ENCODE measurements at places on chromosomes 2 and 18.

GRCh38 chr2:44769349-44770011 lies 172.0 kb upstream of the SIX3 start:
- DNase-seq = no peak

GRCh38 chr2:20946468-20946867 lies 97.4 kb downstream of the APOB start:
- no peak for DNase-seq

- no peak for DNase-seq
These were observed 200.9 kb downstream of the NYAP2 start for GRCh38 chr2:225600444-225600843.

DNA sequence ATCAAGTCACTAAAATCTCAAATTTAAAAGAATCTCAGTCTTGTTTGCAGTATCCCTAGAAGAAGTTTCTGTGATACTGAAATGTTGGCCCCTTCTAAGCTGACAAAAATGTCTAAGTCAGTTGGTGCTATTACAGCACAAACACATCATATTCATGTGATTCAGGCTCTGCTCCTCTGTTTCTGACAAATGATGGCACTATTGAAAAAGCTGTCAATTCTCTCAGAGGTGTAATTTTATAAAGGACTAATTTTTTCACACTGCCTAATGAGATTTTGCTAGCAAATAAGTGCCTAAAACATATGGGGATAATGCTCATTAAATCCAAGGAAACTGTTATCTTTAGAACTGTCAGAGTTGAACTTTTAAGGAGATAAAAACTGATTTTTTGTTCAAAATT lies 445.9 kb downstream of the DSC3 start:
- DNase-seq = no peak

DNA sequence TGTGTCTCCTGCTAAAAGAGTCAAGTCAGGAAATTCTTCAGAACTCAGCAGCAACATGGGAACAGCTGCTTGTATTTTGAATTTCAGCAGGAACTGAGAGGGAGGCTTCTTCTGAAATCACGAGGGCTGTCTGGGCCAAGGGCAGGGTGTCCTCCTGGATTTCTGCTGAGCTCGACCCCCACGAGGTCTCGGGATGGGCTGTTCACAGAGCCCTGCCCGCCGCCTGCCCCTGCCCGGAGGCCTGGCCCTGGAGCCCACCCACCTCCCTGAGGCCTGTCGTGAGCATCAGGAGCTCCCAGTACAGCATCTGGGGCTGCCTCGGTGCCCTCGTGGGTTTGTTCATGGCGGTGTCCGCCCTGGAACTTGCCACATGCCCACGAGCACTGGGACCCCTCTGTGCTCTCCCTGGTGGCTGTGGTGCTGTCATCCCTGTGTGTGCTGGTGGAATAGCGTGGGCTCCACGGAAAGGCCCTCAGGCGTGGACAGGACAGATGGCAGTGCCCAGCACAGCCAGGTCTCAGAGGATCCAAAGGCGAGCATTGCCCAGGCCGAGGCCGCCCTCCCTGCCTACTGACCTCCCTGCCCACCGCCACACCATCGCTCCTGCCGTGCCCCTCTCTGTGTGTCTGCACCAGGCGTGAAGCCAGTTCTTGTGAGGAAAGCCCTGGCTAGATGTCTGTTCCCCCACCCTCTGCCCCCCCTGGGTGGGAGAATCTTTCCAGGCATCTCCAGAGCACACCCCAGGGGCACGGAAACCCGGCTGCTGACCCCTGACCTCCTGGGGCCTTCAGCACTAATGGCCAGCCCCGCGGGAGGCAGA lies 25.9 kb downstream of the RAMP1 start:
- DNase-seq = no peak

GRCh38 chr2:66432801-66433694 lies 1.9 kb upstream of the MEIS1 start:
- no peak for DNase-seq

DNA sequence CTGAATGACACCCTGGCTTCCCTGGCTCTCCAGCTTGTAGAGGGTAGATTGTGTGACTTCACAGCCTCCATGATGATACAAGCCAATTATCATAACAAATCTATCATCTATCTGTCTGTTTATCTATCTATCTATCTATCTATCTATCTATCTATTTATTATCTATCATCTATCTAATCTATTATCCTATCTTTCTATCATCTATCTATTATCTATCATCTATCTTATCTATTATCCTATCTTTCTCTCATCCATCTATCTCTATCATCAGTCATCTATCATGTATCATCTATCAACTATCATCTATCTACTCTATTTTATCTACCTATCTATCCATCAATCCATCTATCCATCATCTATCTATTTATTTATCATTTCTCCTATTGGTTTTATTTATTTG lies 361.8 kb downstream of the RNF144A start:
- no peak for DNase-seq

DNA sequence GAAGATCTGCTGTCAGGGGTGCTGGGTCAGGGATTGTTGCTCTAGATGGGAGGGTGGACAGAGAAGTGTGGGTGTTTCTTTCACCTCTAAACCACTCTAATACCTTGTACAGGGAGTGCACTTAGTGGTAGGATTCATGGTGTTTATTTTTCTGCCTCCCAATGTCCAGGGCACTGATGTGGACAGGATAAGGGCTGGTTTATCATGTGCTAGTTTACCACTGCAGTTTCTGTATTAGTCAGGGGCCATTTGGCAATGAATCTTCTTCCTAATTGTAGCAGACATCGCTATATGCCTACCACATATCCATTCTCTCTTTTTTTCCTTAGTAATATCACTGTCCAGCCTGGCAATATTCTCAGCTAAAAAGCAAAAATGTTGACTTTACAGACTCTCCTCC lies 50.3 kb upstream of the LRRTM1 start:
- no peak for DNase-seq

DNA sequence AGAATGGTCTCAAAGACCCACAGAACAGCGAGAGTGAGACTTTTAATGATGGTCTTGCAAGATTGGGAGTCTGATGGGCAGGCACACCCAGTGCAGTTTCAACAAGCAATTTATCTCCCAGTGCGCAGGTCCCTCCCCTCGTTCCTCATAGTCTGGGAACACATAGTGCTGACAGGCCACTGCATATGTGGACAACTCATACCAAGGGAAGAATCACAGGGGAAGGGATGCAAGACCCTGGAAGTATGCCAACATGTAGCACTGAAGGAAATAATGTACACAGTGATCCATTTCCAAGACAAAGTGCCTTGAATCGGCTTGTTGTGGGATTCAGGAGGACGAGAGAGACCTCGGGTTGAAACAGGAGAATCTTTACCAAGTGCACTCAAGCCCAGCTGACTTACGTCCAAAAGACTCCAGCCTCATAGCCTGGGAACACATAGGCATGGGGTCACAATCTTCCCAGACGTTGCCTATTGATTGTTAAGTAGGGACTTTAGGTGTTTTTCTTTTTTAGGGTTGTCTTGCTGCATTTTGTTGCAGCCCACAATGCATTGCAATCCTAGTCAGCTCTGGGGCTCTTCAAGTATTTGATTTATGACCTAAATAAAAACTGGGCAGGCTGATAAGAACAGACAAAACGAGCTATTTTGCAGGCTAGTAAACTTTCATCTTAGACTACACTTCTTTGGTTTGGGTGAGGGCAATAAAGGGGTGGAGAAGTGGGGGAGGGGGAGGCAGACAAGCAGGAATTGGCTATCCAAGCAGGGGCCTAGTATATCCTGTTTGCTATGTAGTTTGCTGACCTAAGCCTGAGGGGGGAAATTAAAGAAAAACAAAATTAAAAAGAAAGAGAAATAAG lies 24.7 kb upstream of the SERPINB5 start:
- DNase-seq = no peak

DNA sequence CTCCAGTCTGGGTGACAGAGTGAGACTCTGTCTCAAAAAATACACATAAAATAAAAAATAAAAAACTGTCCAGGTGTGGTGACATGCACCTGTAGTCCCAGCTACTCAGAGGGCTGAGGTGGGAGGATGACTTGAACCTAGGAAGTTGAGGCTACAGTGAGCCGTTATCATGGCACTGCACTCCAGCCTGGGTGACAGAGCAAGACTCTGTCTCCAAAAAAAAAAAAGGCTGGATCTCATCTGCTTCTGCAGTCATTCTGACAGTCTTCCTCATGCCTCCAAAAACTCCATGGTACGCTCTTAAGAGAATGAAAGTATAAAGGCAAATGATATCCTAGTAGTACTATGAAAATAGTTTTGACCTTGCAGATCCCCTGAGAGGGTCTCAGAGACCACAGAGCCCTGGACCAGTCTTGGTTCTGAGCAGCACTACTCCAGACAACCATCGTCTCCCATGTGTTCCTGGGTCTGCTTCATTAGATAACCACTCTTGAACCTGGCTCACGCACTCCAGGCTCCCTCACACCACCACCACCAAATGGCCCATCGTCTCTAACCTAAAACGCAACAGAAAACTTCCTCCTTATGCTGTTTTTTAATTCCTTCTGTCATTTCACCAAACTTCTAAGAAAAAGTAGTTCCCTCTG lies 26.0 kb downstream of the SPIRE1 start:
- no peak for DNase-seq

DNA sequence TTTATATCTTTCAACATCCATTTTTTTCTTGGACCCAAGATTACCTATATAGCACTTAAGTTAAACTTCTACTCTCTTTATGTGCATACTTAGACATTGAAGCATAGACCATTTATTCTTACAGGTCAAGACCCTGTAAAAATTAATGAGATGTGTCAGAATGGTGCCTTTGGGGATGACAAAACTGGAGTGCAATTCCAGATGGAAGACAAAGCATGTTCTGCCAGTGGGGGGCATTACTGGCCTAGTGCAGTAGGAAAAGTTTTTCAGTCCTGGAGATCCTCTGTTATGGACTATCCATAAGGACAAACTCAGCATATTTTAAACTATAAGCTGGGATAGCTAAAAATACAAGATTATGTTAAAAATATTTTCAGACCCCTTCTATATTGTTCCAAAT lies 57.8 kb upstream of the MMADHC start:
- no peak for DNase-seq

GRCh38 chr2:181235683-181236459 lies 221.3 kb upstream of the ITGA4 start:
- DNase-seq = no peak

- no peak for DNase-seq
These were observed 34.9 kb downstream of the PLCL1 start for GRCh38 chr2:197839327-197839726.

DNA sequence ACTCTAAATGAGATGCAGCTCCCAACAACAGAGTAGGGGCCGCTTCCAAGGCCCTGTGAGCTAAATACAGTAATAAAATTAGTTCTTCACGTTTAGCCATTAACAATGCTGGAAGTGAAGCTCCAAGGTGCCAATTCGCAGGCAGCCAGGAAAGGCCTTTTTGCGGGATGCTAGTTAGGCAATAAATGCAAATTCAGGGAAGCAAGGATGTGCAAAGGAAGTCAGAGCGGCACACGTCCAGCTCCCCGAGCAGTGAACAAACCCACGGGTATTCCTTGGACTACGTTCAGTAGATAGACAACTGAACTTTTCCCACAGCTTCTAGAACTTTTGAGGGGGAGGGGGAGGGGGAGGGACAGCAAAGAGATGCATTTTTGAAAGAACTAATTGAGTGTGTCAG lies 6.9 kb downstream of the ZNF516 start:
- no peak for DNase-seq

- no peak for DNase-seq
These were observed 50.2 kb downstream of the ATIC start for GRCh38 chr2:215361876-215362561.

DNA sequence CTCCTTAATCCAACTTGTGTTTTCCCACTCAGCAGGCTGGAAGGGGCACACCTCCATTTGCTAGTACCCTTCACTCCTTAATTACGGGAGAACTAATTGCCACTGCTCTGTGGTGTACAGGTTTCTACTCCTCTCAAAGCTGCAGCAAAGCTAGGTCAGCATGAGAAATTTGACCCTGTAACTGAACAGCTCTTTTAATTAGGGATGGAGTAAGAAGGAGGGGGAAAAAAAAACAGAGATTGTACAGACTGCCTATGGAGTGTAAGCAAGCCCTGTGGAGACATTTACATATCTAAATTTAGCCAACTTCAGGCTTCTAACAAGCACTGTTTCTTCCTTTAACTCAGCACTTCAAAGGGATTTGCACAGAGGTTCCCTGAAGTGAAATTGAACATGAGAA lies 629.7 kb upstream of the SETBP1 start:
- DNase-seq = no peak

- DNase-seq = no peak
These were observed 50.4 kb downstream of the AP1S3 start for GRCh38 chr2:223786943-223787342.

DNA sequence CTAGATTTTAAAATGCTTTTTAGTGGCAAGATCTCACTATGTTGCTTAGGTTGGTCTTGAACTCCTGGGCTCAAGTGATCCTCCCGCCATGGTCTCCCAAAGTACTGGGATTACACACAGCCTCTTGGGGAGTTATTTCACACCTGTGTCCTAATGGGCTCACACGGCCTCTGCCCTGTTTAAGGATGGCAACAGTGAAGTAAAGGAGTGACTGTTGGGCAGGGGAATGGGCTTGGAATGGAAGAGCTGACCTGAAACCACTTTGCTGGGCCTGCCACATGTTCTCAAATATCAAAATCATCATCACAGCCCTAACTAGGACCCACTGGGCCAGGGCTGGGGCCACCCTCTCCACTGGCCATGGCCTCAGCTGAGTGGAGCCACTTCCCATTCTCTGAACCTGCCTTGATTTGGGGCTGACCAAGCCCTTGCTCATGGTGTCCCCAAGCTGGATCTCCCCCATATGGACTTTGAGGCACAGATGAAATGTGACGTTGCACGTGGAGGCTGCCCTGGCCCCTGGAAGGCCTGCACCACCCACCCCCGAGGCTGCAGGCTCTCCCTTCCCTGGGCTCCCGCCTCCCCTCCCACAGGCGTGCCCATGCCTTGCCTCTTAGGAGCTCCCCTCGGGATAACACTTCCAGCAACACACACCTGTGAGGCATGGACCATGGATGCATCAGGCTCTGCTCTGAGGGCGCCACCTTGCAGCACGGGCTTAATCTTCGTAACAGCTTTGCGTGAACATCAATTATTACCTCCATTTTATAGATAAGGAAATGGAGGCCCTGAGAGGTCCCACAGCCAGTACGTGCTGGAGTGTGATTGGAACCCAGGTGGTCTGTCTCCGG lies 71.8 kb upstream of the SMAD7 start:
- DNase-seq = no peak

- DNase-seq = no peak
These were observed 105.8 kb downstream of the WDR7 start for GRCh38 chr18:56756966-56757365.

- no peak for DNase-seq
These were observed at the start of gene GRB14 for GRCh38 chr2:164620873-164621763. Gene GRB14, minus strand, starts transcription at chr2:164621482. Its CDS starts 173 bp downstream, at chr2:164621309.

DNA sequence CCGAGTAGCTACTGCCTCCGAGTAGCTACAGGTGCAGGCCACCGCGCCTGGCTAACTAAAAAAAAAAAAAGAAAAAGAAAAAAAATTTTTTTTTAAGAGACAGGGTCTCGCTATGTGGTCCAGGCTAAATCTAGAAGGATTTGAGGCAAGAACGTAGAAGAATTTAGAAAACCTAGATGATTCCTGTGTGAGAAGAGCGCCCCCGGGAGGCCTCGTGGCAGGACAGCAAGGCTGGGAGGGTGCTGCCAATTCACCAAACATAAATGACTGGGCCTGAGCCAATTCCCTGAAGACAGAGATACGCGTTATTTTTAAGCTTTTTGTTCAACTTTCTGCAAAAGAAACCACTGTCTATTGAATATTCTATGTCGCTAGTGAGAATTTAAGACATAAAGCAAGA lies 90.1 kb upstream of the TGFA start:
- no peak for DNase-seq

Data from activated naive CD4-positive, alpha-beta T cell (primary cell).